ENCODE measurements at places on chromosomes 6 and 20.

GRCh38 chr6:72151742-72152141 is 265.4 kb downstream of the RIMS1 start:
- no peak for DNase-seq

- DNase-seq: no peak
These were observed 64.0 kb downstream of the VEGFA start for GRCh38 chr6:43833996-43834390.

DNA sequence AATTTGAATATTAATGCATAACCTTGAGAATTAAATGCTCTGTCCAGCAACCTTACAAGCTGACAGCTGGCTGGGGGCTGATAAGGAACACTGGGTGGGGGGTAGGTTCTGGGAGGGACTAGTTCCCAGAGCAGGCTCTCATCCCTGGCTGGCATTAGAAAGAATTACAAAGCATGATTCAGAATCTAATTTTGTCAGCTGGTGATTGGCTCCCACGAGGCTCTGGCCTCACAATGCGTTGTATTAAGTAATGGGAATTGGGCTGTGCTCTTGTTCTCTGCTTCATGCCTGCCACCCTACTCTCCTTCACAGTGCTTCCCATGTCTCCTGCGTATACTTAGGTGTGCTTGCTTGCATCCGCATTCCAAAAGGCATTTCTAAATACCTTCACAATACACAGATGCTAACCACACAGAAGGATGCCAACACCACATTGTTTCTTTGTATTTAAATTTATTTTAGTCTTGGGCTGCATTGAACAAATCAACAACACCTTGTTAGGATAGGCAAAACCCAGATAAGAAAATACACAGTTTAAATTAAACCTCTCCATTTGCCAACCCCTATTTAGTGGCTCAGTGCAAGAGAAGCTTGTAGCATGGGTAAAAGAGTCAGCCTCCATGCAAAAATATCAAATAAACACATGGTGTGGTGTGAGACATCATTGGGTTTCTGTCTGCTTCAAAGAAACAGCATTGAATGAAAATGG is 434.5 kb upstream of the JAG1 start:
- DNase-seq: no peak

- DNase-seq: no peak
These were observed 396.5 kb downstream of the SMOC2 start for GRCh38 chr6:168837254-168838036.

GRCh38 chr6:164991573-164991972 is 317.8 kb downstream of the C6orf118 start:
- no peak for DNase-seq

DNA sequence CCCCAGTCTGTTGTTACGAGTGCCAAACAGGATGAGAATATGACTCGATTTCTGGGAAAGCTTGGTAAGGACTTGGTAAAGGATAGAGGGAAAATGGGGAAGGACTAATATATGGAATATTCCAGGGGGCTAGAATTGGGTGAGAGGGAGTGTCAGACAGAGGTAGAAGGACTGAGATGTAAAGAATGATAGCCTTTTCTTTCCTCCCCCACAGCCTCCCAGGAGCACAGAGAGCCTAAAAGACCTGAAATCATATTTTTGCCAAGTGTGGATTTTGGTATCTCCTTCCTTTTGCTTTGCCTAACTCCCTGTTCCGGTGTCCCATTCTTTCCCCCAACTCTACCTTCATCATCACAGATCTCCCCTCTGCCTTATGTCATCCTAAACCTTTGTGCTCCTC is 3.1 kb downstream of the MSH5 start:
- no peak for DNase-seq

DNA sequence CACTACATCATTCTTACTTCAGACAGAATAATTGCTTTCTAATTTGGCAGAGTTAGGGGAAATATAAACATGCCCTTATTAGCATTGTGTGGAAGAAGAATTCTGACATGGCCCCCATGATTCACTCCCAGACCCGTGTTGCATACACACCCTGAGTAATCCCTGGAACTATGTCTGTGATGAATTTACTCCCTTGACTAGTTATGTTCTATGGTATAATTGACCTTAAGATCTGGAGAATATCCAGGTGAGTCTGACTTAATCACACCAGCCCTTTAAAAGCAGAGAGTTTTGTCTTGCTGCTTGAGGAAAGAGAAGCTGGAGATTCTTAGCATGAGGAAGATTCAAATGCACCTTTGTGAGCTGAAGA is 262.9 kb downstream of the SOX4 start:
- no peak for DNase-seq

GRCh38 chr20:12808006-12808567 is 200.7 kb upstream of the SPTLC3 start:
- DNase-seq: no peak

DNA sequence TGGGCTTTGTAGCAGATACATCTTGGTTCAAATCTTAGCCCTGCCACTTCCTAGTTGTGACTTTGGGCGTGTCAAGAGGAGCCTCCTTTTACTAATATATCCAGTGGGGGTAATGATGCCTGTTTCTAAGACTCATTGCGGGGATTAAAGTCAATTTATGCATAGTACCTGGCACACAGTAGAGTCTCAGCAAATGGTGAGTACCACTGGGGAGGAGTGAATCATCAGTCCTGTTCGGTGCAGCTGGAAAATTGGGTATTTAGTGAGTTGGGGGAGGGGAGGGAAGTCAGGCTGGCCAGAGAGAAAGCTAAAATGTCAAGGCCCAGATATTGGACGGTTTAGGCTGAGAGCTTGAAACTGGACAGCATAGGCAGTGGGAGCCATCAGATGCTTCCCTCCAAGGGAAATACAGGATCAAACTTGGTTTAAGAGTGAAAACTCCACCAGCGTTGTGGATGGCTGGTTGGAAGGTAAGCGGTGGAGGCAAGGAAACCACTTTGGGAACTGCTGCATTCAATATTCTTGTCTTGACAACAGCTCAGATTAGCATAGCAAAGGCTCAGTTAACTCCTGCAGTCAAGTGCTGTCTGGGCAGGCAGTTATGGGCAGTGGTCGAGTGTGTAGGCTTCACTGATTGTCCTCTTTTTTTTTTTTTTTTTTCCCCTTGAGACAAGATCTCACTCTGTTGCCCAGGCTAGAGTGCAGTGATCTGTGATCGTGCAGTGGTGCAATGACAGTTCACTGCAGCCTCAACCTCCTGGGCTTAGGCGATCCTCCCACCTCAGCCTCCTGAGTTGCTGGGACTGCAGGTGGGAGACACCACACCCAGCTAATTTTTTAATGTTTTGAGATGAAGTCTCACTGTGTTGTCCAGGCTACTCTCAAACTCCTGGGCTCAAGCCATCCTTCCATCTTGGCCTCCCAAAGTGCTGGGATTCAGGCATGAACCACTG is 12.9 kb downstream of the PPP1R16B start:
- no peak for DNase-seq

GRCh38 chr6:100801036-100801435 is 80.1 kb downstream of the ASCC3 start:
- no peak for DNase-seq

GRCh38 chr6:33981861-33982260 is 164.0 kb downstream of the GRM4 start:
- DNase-seq: no peak

DNA sequence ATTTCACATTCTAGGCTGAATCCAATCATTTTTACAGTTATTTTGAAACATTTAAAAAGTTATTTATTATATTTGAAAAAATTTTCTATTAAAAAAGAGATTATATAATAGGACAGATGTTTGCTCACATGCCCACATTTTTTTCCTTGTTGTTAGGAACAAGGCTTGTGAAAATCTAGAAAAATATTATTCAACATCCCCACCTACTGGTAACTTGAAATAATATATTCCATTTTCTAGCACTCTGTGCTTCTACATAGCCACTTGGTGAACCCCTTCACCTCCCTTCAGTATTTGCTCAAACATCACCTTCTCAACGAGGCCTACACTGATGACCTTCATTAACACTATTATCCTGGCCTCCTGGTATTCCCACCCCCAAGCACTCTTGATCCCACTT is 18.3 kb upstream of the GPRC6A start:
- DNase-seq: no peak

- no peak for DNase-seq
These were observed 284.4 kb upstream of the RNF24 start for GRCh38 chr20:4299773-4300172.

DNA sequence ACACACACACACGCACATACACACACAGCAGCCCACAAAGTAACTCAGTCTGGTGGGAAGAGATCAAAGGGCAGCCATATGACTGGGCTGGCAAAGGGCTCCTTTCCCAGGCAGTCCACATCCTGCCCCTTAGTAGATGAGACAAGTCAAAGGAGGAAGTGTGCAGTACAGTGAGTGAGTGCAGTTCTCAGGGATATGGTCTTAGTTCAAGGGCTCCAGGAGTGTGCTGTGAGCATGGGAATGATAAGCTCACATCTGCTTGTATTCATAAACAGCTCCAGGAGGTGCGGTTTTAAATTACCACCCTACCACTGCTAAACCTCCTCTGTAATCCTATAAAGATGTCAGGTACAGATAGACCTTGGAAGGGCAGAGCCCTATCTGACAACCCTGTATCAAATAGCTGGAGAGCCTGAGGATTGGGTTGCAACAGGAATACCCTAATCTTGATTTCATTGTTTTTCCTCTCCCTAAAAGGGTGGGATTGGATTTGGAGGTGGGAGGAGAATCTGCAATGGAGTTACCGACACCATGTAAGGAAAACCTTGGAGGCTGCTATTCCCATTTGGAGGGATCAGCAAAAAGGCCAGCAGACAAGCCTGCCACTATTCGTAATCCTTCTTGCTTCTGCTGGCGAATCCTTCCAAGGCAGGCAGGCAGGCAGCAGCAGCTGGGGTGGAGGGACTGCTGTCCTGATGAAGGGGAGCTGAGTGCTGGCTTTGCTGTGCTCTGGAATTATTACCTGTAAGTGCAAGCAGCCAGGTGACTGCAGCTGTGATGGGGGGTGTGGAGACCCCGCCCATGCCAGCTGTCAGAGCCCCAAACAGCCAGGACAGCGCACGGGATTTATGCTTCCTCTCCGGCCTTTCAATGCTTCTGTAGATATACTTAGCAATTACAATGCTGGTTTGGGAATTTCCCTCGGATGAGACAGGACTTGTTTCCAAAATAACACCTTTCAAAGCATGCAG is 342.7 kb downstream of the PRL start:
- DNase-seq: no peak

DNA sequence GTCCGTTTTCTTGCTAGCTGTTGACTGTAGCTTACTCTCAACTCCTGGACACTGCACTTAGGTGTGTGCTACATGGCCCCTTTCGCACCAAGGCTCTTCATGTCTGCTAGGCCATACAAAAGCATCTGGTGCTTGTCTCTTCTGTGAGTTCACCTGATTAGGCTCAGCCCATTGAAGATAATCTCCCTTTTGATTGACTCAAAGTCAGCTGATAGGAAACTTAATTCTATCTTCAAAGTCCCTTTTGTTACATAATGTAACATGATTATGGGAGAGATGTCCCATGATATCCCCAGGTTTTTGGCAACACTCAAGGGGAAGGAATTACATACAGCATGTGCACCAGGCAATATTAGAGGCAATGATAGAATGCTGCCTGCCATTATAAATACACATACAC is 263.0 kb upstream of the JAG1 start:
- no peak for DNase-seq

DNA sequence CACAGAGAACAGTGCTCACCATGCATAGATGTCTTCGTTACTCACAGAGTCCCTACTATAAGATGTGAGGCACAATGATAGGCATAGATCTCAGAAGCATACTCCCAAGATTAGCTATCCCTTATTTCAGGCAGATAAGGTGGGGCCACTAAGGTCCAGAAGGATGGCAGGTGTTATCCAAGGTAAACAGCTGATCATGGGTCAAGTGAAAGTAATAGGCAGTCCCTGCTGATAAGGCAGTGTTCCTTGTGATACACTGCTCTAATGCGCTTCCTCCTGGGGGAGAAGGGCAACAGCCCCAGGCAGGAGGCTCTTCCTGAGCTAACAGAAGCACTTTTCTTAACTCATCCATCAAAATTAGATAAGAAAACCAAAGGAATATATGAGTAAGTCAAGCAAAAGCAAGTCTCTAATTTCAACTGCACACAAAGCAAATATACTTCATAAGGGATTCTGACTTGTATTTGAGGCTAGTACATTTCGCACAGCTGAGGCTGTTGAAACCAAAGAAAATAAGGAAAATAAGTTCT is 42.2 kb downstream of the METTL24 start:
- DNase-seq: no peak

DNA sequence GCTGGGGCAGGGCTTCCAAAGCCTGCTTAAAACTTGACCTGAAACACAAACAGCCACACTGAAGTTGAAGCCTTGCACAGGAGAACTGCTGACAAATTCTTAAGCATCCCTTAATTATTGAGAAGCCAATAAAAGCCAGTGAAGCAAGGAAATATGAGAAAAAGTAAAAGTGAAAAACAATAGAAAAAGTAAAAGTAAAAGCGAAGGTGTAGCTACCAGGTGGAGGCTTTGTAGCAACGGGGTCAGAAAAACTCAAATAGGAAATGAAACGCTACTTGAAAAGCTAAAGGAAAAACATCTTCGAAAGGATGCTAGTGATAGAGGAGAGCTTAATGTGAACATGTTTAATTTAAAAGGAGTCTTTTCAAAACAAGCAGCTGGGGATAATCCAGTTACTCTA is 97.4 kb downstream of the IRF4 start:
- no peak for DNase-seq

DNA sequence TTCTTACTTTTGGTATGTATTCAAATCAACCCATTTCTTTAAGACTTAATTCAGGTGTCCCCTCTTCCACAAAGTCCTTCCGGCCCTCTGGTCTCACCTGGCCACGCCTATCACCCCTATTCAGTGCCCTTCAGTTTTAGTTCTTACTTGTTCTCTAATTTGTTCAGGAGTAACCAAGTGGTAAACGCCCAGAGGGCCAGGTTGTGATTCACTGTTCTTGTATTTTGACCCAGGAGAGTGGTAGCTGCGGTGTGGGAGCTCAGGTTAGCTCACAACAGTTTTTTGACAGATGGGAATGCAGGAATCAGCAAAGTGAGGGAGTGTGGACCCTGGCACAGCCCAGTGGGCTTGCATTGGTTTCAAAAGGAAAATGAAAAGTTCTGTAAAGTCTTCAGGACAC is 81.7 kb upstream of the RIPOR2 start:
- DNase-seq: no peak

- DNase-seq: no peak
These were observed 76.1 kb downstream of the CDC40 start for GRCh38 chr6:110256366-110256765.

DNA sequence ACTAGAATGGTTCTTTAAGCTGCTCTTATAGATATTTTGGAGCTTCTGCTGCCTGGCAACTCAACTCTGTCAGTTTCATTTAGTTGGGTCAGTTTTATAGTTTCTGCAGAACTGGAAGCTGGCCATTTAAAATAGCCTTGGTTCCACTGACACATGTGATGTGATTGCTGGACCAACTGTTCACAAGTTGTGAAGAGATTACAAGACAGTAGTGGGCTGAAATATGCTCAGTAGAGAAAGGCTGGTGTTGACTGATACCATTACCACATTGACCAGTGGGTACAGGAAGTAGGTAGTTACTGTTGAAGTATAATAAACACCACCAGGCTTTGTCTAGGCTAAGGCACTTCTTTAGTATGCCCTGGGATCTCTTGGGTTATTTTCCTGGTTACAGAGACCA is 39.0 kb downstream of the BCKDHB start:
- DNase-seq: no peak
